ENCODE measurements at places on chromosomes 6 and 20. TPM values are rescaled to one million over a fixed set of nuclear protein-coding genes. Genes with fewer than 3 reads are reported as not detected.

DNA sequence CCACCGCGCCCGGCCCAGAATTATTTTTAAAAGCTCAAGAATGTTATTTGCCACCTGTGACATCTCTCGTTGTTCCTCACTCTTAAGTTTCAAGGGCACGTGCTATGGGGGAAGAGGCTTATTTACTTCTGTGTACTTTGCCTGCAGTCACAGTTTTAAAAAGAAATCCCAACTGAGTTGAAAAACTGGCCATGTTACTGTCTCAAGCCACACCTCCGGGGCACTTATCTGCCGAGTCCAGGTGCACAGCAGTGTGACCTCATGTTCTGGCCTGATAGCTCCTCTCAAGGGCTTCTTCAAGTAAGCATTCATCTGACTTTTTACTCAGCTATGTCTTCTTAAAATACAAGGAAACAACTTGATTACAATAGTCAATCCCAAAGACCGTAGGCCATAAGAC lies 34.5 kb downstream of the SHLD1 start:
- H3K27me3 ChIP-seq, result peaks cover 2% of the 10 kb centered on the region
- DNase-seq, result no peak
- H3K27ac ChIP-seq, result no peak overlapping the region
- H3K36me3 ChIP-seq, result no peaks in the 10 kb centered on the region
- no peak overlapping the region for H3K4me3 ChIP-seq

Gene FAM217A
- total RNA-seq, result not detected

GRCh38 chr6:39688494-39688893 lies 36.7 kb downstream of the KIF6 start:
- H3K4me1 ChIP-seq, result no peaks in the 10 kb centered on the region
- no peak overlapping the region for H3K4me3 ChIP-seq
- no peak for DNase-seq
- H3K36me3 ChIP-seq, result no peaks in the 10 kb centered on the region
- H3K27ac ChIP-seq, result no peak overlapping the region

Gene RSPH4A
- 0.09 TPM for total RNA-seq

DNA sequence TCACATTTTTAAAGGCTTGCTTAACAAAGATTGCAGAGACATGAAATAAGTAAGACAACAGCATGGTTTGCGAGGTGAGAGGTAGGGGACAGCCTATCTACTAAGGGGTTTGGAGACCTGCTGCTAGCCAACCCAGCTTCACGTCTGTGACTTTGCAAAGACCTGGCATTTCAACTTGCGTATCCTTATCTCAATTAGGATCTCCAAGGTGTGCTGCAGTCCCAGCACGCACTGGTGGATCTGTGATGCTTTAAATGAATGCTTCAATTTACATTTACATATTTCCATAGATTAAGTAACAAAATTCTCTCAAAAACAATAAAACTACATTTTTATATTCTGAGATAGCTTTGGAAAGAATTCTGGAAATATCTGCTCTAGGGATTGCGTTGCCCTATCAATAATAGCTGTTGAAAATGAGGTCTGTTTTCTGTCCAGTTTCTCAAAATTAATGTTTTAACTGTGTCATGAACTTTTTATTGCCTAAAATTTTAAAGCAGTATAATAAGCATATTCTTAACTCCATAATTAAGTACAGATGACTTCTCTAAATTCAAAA lies 124.4 kb upstream of the EDN1 start:
- no peaks in the 10 kb centered on the region for H3K27me3 ChIP-seq
- no peak for DNase-seq
- peaks cover 19% of the 10 kb centered on the region for H3K36me3 ChIP-seq
- H3K27ac ChIP-seq, result no peak overlapping the region
- H3K4me1 ChIP-seq, result peaks cover 27% of the 10 kb centered on the region
